ENCODE measurements at places on chromosomes 7 and 10. TPM values are rescaled to one million over a fixed set of nuclear protein-coding genes. Genes with fewer than 3 reads are reported as not detected.

GRCh38 chr10:385571-386300 lies 250.5 kb downstream of the ZMYND11 start:
- DNase-seq: no peak

GRCh38 chr10:132726194-132726593 lies 59.8 kb downstream of the NKX6-2 start:
- no peak for DNase-seq

GRCh38 chr7:149285603-149286002 lies 23.6 kb downstream of the ZNF783 start:
- peak; percentile 54 for DNase-seq

The STEAP4 gene
- 2.6 TPM for total RNA-seq

DNA sequence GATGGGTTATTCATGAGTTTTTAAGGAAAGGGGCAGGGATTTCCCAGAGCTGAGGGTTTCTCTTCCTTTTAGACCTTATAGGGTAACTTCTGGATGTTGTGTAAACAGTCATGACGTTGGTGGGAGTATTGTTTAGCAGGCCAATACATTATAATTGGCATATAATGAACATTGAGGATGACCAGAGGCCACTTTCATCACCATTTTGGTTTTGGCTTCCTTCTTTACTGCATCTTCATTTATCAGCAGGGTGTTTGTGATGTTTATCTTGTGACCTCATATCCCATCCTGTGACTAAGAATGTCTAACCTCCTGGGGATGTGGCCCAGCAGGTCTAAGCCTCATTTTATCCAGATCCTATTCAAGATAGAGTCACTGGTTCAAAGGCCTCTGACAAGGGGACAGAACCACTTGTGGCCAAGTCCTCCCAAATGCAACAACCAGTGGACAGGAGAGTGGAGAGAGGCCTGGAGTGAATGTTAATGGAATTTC lies 77.3 kb upstream of the RPA3 start:
- DNase-seq: peak; percentile 8

The C10orf62 gene
- total RNA-seq: not detected

DNA sequence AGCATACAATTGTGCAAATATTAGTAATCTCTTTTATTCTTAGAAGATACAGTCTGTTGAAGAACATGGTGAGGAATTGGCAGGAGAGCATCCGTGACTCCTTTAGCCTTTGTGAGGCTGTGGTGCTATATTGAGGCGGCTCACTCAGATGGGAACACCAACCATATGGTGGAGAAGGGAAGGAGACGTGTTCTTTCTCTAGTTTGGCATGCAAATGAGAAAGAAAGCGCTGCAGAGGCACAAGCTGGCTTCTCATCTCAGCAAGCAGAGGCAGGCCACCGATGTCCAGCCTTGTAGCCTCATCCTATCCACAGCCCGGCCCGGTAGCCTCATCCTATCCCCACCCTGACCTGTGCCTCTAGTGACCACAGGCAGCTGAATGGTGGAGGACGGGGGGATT lies 288.3 kb downstream of the CAMK1D start:
- DNase-seq: no peak

The CYP2C9 gene
- not detected for total RNA-seq

DNA sequence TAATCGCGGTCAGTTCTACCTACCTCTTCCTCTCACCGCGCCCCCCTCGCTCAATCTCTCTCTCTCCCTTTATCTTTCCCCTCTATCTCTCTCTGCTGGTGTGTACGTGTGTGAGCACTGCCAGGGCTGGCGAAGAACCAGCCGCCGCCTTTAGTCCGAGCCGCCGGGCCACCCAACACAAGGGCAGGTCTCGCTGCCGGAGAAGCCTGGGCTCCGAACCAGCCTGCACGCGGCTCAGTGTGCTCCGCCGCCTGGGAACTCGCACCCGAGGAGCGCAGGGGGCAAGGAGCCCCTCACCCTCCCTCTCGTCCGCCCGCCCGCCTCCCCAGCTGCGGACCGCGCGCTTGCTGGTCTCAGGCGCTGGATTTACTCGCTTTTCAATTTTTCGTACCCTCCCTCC lies 1.7 kb downstream of the NXPH1 start:
- DNase-seq: no peak

- DNase-seq: no peak
These were observed 662.1 kb downstream of the XPNPEP1 start for GRCh38 chr10:109261231-109261630.

DNA sequence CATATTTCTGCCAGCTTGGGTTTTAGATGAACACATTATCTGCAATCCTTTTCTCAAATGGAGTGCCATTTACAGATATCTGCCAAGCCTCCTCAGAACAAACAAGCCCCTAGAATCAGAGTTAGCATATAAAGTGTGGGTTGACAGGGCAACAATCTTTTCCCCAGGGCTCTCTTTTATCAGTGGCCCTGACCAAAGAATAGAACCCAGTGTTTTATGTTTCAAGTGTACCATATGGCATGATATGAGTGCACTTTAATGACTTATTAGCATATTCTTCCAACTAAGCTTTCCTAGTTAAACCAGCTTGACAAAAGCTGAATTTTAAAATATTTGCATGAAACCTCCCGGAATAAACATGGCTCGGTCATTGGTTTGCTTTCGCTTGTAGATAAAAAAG lies 57.3 kb downstream of the EVX1 start:
- DNase-seq: no peak

DNA sequence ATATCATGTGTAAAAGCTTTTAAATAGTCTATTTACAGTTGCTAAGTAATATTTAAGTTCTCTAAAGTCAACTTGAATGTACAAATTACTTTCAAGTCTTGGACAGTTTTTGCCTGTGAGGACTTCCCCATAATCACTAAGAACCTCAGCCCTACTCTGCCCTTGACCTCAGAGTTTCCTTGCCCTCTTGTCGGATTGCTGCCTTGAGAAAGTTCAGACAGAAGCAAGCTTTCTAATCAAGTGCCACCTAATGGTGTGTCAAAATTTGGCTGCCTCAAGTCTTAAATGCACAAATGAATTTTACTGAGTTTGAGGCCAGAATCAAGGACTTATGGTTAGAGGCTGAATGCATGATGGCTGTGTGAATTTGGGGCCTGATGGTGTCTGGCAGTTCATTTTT lies 88.3 kb upstream of the KAT6B start:
- DNase-seq: peak; percentile 18

DNA sequence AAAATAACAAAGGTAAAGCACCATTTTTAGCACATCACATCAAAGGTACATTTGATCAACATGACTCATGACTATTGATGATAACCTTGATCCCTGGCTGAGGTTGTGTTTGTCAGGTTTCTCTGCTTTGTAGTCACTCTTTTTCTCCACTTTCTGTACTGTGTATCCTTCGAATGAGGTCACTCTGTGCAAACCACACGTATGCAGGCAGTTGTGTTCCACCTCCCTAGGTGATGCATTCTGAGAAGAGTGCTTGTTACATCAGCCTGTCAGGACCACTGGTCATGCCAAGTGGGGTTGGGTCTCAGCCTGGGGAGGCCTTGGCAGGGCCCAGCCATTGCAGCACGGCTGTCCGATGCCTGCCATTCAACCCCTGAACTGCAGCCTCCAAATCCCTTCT lies 62.8 kb upstream of the GJD4 start:
- DNase-seq: no peak

DNA sequence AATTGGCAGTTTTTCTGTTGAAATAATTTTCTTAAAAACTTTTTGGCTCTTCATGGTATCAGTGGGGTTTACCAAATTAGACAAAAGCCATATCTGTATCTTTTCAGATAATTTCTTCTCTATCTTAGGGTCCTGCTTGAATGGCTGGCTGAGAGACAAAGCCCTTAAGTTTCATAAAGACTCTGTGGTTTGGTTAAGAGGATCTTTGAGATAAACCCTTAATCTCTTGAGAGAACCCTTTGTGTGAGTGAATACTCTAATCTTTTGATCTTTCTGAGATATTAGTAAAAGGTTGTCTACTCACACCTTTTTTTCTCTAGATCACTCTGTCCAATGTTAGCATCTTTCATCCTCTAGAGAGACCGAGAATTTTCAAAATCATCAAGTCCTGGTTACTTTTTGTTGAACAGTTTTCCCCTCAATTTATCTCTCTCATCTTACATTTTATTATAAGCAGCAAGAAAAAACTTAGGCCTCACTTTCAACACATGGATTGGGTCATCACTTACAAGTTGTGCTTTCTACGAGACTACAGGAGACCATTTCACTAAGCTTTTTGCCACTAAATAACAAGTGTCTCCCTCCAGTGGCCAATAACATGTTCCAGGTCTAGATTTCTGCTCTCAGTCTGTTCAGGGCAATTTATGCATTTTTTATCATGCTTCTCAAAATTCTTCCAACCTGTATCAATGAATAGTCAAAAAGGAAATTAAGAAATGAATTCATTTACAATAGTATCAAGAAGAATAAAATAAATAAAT lies 28.4 kb downstream of the DNAJC9 start:
- peak; percentile 46 for DNase-seq

The CYP26C1 gene
- total RNA-seq: 0.18 TPM

- no peak for DNase-seq
These were observed 6.9 kb upstream of the TNS3 start for GRCh38 chr7:47588704-47589225.

GRCh38 chr7:30114536-30115238 lies 20.1 kb upstream of the MTURN start:
- no peak for DNase-seq

- peak; percentile 86 for DNase-seq
These were observed 323.1 kb downstream of the TFEC start for GRCh38 chr7:115707258-115708012.

DNA sequence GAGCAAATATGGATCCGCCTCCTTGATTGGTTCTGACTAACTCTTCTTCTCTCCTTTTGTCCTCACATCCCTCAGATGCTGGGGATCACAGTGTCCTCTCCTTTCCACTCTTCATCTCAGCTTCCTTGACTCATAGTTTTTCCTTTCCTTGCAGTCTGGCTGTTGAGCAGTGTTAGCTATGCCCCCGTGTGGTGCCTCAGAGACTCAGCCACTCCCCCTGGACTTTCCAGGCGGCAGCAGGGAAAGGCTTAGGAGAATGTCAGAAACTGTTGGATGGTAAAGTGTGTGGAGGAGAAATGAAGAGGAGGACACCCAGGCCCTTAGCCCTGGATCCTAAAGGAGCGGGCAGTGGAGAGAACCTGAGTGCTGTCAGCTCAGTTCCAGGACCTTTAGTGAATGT lies 267.5 kb downstream of the CELF2 start:
- peak; percentile 23 for DNase-seq

GRCh38 chr10:92042541-92042940 lies 119.0 kb downstream of the BTAF1 start:
- no peak for DNase-seq

The FAM180A gene
- total RNA-seq: not detected
